ENCODE measurements at places on chromosomes 16 and 17. TPM values are rescaled to one million over a fixed set of nuclear protein-coding genes. Genes with fewer than 3 reads are reported as not detected.

KCNJ12 gene
- polyA plus RNA-seq = not detected

CSF3 gene
- polyA plus RNA-seq = not detected

VASN gene
- polyA plus RNA-seq = 0.16 TPM

MRPL28 gene
- polyA plus RNA-seq = 59.2 TPM

HOXB1 gene
- not detected for polyA plus RNA-seq

STRADA gene
- 21.3 TPM for polyA plus RNA-seq

LRRC37A gene
- polyA plus RNA-seq = 1.5 TPM

All from CD4-positive, alpha-beta memory T cell (primary cell).